ENCODE measurements at places on chromosomes 16 and 17.

DNA sequence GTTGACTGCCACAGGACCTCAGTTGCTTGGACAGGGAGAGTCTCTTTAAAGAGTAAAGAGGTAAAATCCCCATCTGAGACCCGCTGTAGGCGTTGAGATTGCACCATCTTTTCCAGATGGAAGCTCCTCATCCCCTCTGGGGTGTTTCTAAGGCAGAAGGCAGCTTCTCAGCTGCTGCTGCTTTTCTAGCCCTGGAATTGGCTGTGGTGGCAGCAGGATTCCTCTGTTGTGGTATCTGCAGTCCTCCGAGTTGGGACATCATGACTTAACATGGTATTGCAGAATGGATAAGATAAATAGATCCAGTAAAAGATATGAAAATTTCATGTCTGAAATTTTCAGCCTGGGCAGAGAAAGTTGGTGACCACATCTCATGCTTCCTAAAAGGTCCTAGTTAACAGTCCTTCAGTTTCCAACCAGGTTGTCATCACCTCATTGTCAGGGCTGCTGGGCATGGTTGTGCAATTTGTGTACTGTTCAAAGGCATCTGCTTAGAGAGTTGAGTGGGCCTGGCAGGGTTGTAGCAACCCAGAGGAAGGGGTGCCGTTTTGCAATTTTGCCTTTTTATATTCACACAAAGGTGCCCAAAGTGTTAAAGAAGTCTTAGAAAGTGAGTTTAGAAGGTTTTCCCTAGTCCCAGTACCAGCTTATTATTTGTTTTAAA lies 150.4 kb downstream of the SPECC1 start:
- no peak for DNase-seq

DNA sequence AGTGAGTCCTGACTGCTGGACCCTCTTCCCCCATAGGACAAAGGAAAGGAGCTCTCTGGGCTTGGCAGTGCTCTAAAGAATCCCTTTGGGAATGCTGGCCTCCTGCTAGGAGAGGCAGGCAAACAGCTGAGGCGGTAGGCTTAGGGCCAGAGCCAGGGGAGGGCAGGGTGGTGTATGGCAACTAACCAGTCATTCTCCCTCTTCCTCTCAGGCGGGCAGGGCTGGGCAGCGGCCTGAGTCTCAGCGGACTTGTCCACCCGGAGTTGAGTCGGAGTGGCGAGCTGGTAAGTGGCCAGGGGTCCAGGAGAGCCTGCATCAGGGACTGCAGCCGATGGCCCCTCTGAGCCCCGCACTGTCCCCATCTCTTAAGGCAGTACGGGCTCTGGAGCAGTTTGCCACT lies 4.4 kb downstream of the ACADVL start:
- DNase-seq = peak; percentile 51

- DNase-seq = no peak
Observed at GRCh38 chr17:73103641-73104335, 11.3 kb upstream of the SLC39A11 start.

GRCh38 chr16:84373907-84374489 lies 5.7 kb downstream of the ATP2C2 start:
- DNase-seq = no peak
